ENCODE measurements at places on chromosomes 7 and 10.

DNA sequence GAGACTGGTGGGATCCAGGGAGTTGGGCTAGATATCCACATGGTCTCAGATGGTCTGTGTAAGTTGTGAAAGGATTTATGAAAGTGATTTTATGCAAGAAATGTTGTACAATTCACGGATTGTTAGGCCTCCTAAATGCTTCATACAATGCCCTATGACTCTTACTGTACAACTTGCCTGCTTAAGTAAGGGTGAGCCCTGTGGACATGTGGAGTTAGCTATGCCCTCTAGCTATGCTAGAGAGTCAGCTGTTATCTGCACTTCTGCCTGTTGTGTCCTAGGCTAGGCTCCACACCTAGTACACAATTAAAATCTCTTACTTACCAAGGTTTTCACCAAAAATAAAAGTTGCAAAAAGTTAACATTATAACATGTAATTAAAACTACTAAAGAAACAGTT is 1.7 kb upstream of the CFAP43 start:
- no peak for DNase-seq

GRCh38 chr7:121334875-121335648 is 6.3 kb downstream of the WNT16 start:
- no peak for DNase-seq

DNA sequence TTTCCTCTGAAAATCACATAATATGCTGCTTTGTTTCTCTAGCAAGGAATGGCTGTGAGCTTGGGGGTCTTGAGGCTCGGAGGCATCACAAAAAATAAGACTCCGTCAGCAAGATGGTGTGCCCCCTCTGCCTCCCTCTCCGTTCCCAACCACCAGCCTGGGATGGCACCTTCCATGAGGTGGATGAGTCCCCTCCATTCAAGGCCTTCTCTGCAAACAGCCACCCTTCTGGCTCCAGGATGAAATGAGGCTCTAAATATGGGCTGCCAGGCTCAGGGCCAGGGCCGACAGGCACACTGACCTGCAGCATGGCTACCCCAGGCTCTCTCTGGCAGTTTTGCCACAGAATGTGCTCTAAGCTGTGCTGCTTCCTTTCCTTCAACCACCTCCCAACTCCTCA is 521.5 kb downstream of the PTPRN2 start:
- no peak for DNase-seq

GRCh38 chr10:110214371-110214826 is 7.0 kb downstream of the MXI1 start:
- DNase-seq, result no peak

- DNase-seq, result no peak
These were observed 36.1 kb upstream of the CCNY start for GRCh38 chr10:35300063-35300699.

GRCh38 chr7:104206841-104207240 is 972 bp downstream of the ORC5 start:
- no peak for DNase-seq
